Endothelial cell of umbilical vein (primary cell): ENCODE measurements at places on chromosomes 13 and 19. TPM values are rescaled to one million over a fixed set of nuclear protein-coding genes. Genes with fewer than 3 reads are reported as not detected.
A peak's percentile ranks its signal among the peaks of the same experiment; 100 is the strongest.

- H3K4me1 ChIP-seq, result no peaks in the 10 kb centered on the region
- no peak for DNase-seq
- H3K27me3 ChIP-seq, result no peaks in the 10 kb centered on the region
- no peaks in the 10 kb centered on the region for H3K36me3 ChIP-seq
- no peak overlapping the region for H3K4me3 ChIP-seq
- no peak overlapping the region for H3K27ac ChIP-seq
These were observed 114.4 kb downstream of the ZDHHC20 start for GRCh38 chr13:21344662-21345176.

DNA sequence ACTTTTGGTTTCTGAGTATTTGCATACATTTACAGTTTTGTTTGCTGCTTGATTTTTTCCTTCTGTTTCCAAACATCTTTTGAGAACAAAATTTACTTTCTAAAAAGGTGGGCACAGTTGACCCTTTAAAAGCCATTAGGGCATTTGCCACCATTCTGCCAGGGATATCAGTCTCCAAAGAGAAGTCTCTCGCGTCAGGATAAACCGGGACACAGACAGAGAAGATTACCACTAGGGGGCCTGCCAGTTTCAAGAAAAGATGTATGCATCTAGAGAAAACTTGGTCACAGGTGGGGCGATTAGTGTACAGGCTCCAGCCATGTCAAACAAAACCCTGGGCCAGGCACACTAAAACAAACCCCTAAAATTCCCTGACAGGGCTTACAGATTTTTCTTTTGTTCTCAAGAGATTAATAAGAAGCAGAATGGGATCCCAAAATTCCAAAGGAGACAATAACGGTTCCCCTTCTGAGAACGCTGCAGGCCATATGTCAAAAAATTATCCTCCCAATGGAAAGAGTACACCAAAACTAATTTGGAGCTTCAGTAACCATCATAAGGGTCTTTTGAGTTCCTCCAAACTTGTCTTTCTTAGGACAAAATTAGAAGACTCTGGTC, 10.7 kb upstream of the PABPC3 start:
- DNase-seq, result peak; percentile 27
- no peak overlapping the region for H3K4me3 ChIP-seq
- no peaks in the 10 kb centered on the region for H3K36me3 ChIP-seq

- DNase-seq, result peak; percentile 80
- no peaks in the 10 kb centered on the region for H3K36me3 ChIP-seq
- no peak overlapping the region for H3K27ac ChIP-seq
- H3K4me1 ChIP-seq, result peaks cover 6% of the 10 kb centered on the region
- no peak overlapping the region for H3K4me3 ChIP-seq
These were observed 248.5 kb downstream of the KCTD12 start for GRCh38 chr13:76637641-76638141.

- no peak for DNase-seq
- H3K4me1 ChIP-seq, result no peaks in the 10 kb centered on the region
- H3K27ac ChIP-seq, result no peak overlapping the region
- H3K36me3 ChIP-seq, result no peaks in the 10 kb centered on the region
- H3K27me3 ChIP-seq, result no peaks in the 10 kb centered on the region
These were observed 178.3 kb upstream of the MYO16 start for GRCh38 chr13:108451121-108451520.

- H3K4me3 ChIP-seq, result no peak overlapping the region
- H3K27me3 ChIP-seq, result no peaks in the 10 kb centered on the region
- no peak for DNase-seq
- no peaks in the 10 kb centered on the region for H3K4me1 ChIP-seq
These were observed 12.0 kb upstream of the FCHO1 start for GRCh38 chr19:17739121-17739875.

DNA sequence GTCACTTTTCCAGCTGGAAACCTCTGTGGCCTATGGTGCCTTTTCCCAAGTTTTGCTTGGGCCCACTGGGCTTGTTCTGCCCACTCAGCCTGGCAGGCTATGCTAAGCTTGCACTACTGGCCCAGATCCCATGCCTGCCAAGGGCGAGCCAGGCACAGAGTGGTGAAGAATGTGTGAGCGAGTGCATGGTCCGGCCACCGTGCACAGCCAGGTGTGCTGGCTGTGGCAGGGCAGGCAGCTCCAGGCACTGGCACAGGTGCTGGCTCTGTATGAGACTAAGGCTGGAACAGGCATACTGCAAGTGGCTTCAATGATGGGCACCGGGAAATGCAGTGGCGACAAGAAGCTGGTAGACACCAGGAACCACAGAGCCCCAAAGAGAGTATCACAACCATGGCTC, 50.1 kb upstream of the MAB21L1 start:
- no peaks in the 10 kb centered on the region for H3K4me1 ChIP-seq
- H3K27ac ChIP-seq, result no peak overlapping the region
- no peaks in the 10 kb centered on the region for H3K36me3 ChIP-seq
- H3K4me3 ChIP-seq, result no peak overlapping the region

DNA sequence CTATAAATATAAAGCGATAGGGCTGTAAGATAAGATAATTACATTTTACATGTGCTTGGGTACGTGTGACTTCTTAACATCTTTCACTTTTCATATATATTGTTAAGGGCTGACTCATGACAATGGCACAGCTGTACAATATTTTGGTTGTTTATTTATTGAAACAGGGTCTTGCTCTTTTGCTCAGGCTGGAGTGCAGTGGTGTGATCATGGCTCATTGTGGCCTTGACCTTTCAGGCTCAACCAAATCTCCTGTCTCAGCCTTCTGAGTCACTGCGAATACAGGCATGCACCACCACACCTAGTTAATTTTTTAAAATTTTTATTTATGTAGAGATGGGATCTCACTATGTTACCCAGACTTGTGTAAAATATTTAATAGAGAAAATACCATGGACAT, 2532.4 kb upstream of the PCDH20 start:
- peak; percentile 16 for DNase-seq
- no peaks in the 10 kb centered on the region for H3K36me3 ChIP-seq
- no peaks in the 10 kb centered on the region for H3K27me3 ChIP-seq

DNA sequence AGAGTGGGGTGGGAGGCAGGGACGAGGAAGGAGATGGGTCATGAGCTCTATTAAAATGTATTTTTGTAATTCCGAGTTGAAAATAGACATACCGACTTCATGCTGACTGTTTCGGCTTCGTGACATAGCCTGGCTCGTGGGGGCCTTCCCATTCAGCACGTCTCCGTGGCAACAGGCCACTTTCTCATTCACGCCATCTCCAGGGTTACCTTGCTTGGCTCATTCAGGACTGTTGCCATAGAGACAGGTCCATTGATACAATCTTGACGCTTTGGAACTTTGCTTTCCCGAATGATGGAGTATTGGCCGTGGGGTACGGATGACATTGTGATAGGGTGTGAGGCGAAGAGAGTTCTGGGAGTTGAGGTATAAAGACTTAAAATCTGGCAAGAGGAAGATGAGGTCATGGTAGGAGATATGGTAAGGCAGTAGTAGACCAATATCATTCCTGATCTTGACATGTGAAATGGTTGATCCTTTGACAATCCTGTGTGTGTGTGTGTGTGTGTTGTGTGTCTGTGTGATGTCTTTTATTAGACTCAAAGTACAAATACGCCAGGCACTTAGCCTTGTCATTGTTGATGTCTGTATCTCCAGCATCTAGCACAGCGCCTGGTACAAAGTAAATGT, 97.3 kb downstream of the CACNA1A start:
- no peaks in the 10 kb centered on the region for H3K4me1 ChIP-seq
- no peak for DNase-seq
- peaks cover 2% of the 10 kb centered on the region for H3K27me3 ChIP-seq
- H3K4me3 ChIP-seq, result no peak overlapping the region

GRCh38 chr13:28067491-28067890, 32.9 kb downstream of the FLT3 start:
- no peaks in the 10 kb centered on the region for H3K4me1 ChIP-seq
- H3K4me3 ChIP-seq, result no peak overlapping the region
- no peak for DNase-seq

DNA sequence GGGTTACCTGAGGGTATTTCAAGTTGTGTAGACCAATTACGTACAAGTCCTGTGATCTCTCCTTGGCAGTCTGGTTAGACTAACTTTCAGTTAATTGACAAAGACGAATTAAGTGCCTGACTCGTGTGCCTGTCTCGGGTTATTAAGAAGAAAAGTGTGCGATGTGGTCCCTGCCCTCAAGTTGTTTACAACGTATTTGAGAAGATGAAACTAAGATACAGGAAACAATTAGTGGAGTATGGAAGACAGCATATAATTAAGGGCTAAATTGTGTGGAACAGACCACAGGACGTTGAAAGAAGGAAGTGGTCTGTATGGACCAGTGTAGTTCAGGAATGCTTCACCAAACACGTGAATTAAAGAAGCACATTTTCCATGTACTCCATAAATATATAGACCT, 49.2 kb downstream of the KLF5 start:
- H3K36me3 ChIP-seq, result no peaks in the 10 kb centered on the region
- no peaks in the 10 kb centered on the region for H3K27me3 ChIP-seq
- no peak for DNase-seq
- H3K27ac ChIP-seq, result no peak overlapping the region

DNA sequence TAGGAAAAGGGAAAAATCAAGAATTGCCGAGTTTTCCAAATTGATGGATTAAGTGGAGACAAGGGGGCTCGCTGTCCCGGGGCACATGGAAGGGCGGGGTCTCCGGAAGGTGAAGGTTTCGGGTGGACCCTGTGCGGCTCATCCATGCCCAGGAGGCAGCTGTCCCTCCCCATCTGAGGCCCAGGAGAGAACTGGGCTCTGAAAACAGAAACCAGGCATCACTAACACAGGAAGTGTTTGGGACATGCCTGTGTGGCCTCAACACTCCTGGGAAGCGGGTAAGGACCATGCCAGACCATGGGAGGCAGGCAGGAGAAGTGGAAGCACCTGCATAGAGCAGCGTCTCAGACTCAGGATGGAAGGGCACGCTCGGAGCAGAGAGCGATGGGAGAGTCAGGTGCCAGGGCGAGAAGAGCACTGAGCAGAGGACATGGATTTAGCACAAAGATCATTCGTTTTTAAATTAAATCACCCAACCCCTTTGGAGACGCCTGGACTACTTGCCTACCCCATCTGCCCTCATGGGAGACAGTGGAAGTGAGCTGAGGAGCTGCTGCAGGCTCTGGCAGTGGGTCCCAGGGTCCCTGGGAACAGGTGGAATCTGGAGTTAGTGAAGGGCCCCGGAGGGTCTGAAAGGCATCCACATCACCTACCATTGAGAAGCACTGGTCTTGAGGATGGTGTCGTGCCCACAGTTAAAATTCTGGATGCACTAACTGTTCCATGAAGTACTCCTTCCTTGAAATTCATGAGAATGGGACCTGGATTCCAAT, 183.2 kb upstream of the SOX1 start:
- H3K27ac ChIP-seq, result no peak overlapping the region
- H3K27me3 ChIP-seq, result no peaks in the 10 kb centered on the region
- no peaks in the 10 kb centered on the region for H3K36me3 ChIP-seq
- no peak for DNase-seq

DNA sequence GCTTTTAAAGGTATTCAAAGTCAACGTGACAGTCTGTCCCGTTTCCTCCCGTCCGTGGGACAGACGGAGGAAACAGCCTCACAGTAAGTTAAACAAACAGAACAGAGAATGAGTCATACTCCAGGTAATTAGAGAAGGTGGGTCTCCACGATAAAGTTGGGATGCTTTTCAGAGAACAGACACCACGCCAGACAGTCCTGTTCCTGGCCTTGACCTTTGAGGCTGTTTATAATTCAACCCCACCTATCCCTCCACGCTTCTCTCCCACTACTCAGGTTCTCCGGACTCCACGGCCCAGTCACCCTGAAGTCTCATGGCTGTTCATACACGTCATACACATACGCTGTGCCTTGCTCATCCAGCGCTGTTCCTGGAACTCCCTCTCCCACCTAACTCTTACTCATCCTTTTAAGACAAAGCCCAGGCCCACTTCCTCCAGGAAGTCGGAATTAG, 42.5 kb downstream of the ARHGEF18 start:
- H3K4me1 ChIP-seq, result peaks cover 23% of the 10 kb centered on the region
- H3K4me3 ChIP-seq, result no peak overlapping the region
- peak; percentile 23 for DNase-seq
- no peaks in the 10 kb centered on the region for H3K36me3 ChIP-seq
- no peaks in the 10 kb centered on the region for H3K27me3 ChIP-seq

GRCh38 chr13:24232037-24232436, 71.5 kb downstream of the SPATA13 start:
- no peaks in the 10 kb centered on the region for H3K36me3 ChIP-seq
- H3K27ac ChIP-seq, result no peak overlapping the region
- no peak overlapping the region for H3K4me3 ChIP-seq
- no peak for DNase-seq

DNA sequence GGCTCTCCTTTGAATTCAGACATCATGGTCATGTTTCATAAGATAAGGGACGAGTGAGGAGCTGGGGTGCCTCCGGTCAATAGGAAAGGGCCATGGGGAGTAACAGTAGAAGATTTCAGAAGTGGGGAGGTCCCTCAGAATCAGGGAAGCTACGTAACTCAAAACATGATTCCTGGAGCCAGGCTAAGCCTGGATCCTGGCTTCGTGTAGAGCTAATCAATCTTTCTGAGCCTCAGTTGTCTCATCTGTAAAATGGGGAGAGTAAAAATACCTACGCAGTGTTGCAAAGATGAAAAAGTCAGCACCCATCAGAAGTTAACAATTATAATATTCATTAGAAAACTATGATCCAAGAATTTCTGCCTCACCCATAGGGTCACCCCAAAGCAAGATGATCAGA, 106.5 kb downstream of the CACNA1A start:
- H3K27me3 ChIP-seq, result no peaks in the 10 kb centered on the region
- no peaks in the 10 kb centered on the region for H3K36me3 ChIP-seq
- peaks cover 18% of the 10 kb centered on the region for H3K4me1 ChIP-seq
- no peak for DNase-seq
- H3K4me3 ChIP-seq, result no peak overlapping the region

GRCh38 chr13:40384976-40385857, 281.2 kb downstream of the FOXO1 start:
- DNase-seq, result no peak
- H3K4me3 ChIP-seq, result no peak overlapping the region
- H3K27me3 ChIP-seq, result no peaks in the 10 kb centered on the region
- no peaks in the 10 kb centered on the region for H3K4me1 ChIP-seq
- no peaks in the 10 kb centered on the region for H3K36me3 ChIP-seq
- no peak overlapping the region for H3K27ac ChIP-seq

- no peak for DNase-seq
- H3K4me1 ChIP-seq, result peaks cover 3% of the 10 kb centered on the region
- no peak overlapping the region for H3K27ac ChIP-seq
- no peaks in the 10 kb centered on the region for H3K27me3 ChIP-seq
- no peak overlapping the region for H3K4me3 ChIP-seq
These were observed 10.6 kb upstream of the NUP62 start for GRCh38 chr19:49939721-49940481.

GRCh38 chr13:21060338-21061028, 903 bp downstream of the LATS2 start:
- no peaks in the 10 kb centered on the region for H3K27me3 ChIP-seq
- peak overlapping the region; percentile 94 for H3K27ac ChIP-seq
- H3K4me1 ChIP-seq, result peaks cover 42% of the 10 kb centered on the region
- peak overlapping the region; percentile 93 for H3K4me3 ChIP-seq

- DNase-seq, result peak; percentile 45
- H3K27ac ChIP-seq, result no peak overlapping the region
- no peak overlapping the region for H3K4me3 ChIP-seq
- H3K4me1 ChIP-seq, result no peaks in the 10 kb centered on the region
- H3K27me3 ChIP-seq, result peaks cover 5% of the 10 kb centered on the region
These were observed 108.2 kb downstream of the EDNRB start for GRCh38 chr13:77810430-77810829.

Gene TEX29
- total RNA-seq, result not detected in 2 replicates

Gene C19orf33
- 4.3 and 18.9 TPM in 2 replicates for total RNA-seq

Gene FBXO27
- total RNA-seq, result 4.2 and 6.5 TPM in 2 replicates

Gene DNAJB1
- total RNA-seq, result 55.8 and 58.6 TPM in 2 replicates
